Neural crest cell (in vitro differentiated cells): ENCODE measurements at places on chromosomes 13 and 19.

- DNase-seq = no peak
Measured at GRCh38 chr19:34430738-34431625, 2.8 kb downstream of the UBA2 start.

DNA sequence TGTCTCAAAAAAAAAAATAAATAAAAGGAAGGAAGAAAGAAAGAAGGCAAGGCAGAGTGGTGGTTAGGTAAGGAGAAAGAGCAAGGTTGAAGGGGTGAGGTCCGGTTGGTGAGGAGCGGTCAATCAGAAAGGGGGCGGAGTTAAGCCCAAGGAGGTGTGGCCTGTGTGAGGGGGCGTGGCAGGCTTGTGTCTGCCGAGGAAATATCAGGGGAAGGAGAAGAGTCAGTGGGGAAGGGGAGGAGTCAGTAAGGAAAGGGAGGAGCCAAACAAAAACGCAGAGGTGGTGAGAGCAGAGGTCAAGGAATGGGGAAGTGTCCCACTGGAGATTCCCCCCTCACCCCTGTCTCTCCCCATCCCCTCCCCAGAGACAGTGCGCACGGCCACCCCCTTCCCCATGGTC lies 5.9 kb downstream of the CACNG7 start:
- no peak for DNase-seq

DNA sequence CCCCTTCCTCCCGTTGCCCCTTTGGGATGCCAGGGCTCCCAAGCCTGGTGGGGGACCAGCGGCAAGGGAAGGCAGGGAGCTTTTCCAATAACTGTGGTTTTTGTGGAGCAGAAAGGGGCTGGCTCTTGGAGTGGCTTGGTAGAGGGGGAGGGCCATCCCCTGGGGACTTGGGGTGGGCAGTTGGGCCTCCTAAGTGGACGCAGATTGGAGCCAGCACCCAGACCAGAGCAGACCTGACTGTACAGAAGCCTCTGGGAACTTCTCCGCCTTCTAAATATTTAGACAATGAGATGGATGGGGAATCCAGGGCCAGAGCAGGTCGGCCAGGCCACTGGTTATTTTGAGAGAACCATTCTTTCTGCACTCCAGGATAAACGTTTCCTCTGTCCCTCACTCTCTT lies 4.2 kb downstream of the PTGIR start:
- DNase-seq = no peak

DNA sequence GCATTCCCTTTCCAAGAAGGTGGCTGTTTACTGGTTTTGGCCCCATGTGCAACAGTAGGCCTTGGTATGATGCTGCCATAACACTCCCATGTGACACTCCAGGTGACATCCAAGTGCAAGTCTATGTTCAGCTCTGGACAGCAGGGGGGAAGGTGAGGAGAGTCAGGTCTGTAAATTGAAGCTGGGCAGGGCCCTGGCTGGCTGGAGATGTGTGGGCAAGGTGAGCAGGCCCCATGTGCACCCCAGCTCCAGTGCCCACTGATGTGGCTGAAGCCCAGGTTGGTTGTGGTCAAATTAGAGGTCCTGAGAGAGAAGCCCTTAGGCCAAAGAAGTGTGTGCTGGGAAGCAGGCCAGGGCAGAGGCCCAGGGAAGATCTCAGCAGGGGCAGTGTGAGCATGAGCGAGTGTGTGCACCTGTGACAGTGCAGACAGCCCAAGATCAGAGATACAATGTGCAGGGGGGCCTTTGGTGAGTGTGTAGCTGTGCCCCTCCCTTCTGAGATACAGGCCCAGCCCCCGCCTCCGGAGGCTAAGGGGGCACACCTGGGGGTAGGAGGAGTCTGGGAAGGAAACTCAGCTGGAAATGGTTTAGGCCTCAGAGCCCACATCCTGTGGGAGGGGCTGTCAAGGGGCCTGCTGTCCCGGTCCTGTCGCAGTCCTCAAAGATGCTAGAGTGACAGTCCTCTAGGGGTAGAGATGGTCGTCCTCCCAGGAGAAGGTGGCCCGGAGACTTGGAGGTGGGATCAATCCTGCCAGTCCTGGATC lies 18.6 kb downstream of the DEDD2 start:
- no peak for DNase-seq

GRCh38 chr19:46759817-46760333 lies 13.6 kb upstream of the STRN4 start:
- DNase-seq = no peak

GRCh38 chr13:27353166-27353583 lies 71.2 kb upstream of the GTF3A start:
- no peak for DNase-seq

- no peak for DNase-seq
Measured at GRCh38 chr13:96391606-96392005, 301.7 kb downstream of the HS6ST3 start.

DNA sequence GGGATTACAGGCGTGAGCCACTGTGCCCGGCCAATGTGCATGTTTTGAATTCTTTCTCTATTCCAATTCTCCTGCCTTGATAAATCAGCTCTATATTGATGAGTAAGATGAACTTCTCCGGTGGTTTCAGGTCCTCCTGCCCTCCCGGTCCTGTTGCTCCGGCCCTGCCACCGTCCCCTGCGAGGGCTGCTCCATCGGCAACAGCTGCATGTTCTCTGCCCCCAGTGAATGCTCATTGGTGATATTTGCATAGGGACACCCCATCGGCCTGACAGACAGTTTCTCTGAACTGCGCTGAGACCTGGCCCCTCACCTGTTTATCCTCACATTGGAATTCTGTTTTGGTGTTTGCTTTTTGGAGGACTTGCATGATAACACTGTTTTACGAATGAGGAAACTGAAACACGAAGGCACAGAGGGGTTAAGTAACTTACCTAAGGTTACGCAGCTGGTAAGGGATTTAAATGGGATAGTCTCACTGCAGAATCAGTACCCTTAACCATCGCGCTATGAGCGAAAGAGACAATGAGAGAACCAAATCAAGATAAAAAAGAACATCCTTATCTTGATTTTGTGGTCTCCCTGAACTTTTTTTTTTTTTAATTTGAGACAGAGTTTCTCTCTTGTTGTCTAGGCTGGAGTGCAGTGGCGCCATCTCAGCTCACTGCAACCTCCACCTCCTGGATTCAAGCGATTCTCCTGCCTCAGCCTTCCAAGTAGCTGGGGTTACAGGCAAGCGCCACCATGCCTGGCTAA lies 32.2 kb downstream of the ZNF557 start:
- no peak for DNase-seq

DNA sequence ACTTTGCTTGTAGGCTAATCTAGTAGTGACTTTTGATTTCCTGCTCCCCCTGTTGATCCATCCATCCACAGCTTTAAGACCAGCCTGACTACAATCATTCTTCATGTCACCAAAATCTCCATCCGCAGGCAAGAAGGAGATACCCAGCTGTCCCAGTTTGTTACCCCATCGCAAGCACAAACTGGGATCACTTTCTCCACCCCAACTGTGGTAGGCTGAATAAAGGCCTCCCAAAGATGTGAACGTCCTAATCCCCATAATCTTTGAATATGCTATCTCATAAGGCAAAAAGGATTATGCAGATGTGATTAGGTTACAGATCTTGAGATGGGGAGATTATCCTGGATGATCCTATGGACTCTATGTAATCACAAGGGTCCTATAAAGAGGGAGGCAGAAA lies 202.0 kb downstream of the ENOX1 start:
- no peak for DNase-seq

- no peak for DNase-seq
Measured at GRCh38 chr19:3100747-3101730, 6.9 kb downstream of the GNA11 start.
